ENCODE measurements at places on chromosomes 5 and 9.

DNA sequence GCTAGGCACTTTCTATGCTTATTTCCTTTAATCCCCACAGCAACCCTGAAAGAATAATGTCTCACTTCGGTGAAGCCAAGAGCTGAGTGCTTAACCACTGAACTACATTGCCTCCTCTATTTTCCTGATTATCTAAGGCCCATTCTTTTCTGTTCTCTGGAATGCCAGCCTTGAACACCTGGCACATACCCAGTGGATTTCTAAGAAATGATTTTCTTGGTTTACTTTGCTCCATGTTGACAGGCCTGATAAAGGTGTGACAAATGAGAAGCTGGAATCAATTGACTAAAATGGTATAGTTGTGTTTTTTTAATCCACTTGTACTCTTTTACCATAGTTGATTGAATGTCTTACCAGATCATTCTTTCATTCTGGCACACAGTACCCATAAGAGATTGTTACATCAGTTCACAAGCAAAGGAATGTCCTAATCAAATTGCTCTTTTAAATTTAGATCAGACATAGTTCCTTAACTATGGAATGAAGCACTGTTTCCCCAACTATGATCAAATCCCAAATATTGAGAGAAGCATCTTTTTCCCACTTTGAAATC lies 9.0 kb upstream of the ENC1 start:
- no peak for DNase-seq

GRCh38 chr9:107086460-107086859 lies 196.6 kb upstream of the RAD23B start:
- no peak for DNase-seq

GRCh38 chr5:56696900-56697299 lies 118.4 kb upstream of the MAP3K1 start:
- DNase-seq = peak; percentile 14

GRCh38 chr5:139285651-139286392 lies 7.7 kb upstream of the MATR3 start:
- DNase-seq = no peak

- DNase-seq = no peak
Measured at GRCh38 chr5:38500573-38501260, 55.7 kb downstream of the LIFR start.

DNA sequence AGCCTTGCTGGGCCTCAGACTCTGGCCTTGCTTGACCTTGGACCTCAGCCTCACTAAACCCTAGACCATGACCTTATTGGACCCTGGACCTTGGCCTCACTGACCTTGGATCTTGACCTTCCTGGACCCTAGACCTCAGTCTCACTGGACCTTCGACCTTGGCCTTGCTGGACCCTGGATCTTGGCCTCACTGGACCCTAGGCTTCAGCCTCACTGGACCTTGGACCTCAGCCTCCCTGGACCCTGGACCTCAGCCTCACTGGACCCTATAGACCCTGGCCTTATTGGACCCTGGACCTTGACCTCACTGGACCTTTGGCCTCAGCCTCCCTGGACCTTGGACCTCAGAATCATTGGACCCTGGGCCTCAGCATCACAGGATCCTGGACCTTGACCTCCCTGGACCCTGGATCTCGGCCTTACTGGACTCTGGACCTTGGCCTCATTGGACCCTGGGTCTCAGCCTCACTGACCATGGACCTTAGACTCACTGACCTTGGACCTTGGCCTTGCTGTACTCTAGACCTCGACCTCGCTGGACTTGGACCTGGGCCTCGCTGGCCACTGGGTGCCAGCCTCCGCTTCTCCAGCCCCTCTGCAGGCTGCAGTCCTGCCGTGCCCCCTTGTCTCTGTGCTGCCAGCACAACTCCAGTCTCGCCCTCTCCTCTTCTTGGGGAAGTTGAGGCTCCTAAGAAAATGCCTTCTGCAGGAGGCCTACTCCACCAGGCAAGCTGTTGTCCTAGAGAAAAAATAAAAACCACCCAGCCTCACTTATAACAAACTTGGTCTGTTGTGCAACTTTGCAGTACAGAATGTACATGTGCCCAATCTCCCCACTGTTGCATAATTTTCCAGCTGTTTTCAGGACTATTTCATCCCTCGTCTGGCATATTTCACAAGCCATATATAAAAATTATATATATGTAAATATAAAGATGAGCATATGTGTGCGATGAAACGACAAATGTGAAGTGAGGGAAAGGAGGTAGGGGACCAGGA lies 11.0 kb upstream of the ADAMTS2 start:
- DNase-seq = no peak

- DNase-seq = no peak
Measured at GRCh38 chr5:143892908-143893307, 80.9 kb downstream of the HMHB1 start.

DNA sequence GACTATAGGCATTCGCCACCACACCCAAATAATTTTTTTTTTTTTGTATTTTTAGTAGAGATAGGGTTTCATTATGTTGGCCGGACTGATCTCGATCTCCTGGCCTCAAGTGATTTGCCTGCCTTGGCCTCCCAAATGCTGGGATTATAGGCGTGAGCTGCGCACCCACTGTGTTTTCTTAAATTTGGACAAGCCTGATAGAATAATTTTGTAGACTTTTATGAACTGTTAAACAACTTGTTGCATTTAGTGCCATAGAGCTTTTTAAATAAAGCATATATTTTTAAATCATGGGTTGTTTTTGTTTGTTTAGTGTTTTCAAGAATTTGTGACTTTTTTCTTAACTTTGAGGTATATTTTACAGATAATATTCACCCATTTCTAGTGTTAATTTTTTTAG lies 4.8 kb downstream of the PHAX start:
- DNase-seq = no peak

DNA sequence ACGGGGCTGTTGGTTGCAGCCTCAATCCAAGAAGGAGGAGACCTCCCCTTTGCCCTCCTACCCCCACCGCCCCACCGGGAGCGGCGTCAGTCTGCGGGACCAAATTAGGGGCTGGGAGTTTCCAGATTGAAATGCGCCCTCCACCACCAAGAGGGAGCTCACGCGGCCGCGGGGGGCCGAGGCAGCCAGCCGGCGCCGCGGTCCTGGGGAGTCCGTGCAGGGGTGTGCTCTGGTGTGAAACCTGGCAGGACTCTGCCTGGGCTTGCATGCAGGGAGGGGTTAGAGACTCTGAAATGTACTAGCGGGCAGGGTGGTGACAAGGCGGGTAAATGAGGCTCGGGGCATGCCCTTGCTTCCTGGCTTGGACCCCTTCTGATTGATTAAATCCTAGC lies 989 bp upstream of the FBN2 start:
- DNase-seq = no peak

DNA sequence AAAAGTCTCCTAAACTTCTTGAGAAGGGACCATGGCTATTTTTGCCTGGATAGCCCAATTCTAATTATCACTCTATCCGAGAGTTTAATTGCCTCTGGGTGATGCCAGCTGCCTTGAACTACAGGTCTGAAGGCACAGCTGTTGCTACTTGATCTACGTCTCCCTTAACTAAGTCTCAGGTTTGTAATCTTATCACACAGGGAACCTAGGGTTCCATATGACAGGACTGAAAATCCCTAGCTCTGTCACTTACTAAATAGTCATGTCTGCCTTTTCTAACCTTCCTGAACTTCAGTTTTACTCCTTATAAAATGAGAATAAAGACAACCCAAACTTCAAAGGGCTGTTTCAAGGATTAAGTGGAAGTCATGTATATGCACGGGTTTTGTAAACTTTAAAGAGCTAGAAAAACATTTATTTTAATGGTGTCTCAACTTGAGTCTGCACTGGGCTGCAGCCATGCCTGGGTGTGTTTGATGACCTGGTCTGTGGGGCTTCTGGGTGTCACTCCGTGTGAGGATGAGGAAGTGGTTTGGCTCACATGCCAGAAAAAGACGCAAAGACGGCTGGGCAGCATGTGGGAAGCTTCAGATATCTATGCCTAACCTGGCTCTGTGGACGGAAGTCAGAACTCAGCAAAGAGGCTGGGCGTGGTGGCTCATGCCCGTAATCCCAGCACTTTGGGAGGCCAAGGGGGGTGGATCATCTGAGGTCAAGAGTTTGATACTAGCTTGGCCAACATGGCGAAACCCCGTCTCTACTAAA lies 129.3 kb upstream of the SLC44A1 start:
- no peak for DNase-seq

- no peak for DNase-seq
Measured at GRCh38 chr5:139664086-139664693, 16.0 kb downstream of the CXXC5 start.

DNA sequence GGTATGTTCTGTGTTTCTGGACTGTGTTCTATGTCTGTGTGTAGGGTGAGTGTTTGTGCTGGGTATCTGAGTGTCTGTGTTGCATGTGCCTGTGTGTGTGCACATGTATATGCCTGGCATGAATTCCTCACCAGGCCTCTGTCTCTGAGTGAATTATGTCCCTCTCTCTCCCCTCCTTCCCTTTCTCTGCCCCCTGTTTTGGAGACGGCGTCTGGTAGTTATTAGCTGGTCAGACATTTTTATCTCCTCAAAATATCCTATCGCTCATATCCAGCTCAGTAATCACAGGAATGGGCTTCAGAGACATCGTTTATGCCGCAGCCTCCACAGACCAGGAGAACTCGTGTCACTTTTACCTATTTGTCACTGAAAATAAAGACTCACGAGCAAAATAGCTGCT lies 483.2 kb upstream of the BRINP1 start:
- DNase-seq = no peak

- no peak for DNase-seq
Measured at GRCh38 chr5:112711436-112711835, 26.2 kb upstream of the APC start.

GRCh38 chr9:125878164-125878631 lies 131.0 kb downstream of the PBX3 start:
- no peak for DNase-seq

GRCh38 chr9:34370970-34371880 lies 5.5 kb downstream of the MYORG start:
- DNase-seq = no peak

- DNase-seq = no peak
Measured at GRCh38 chr5:93675460-93676450, 65.6 kb downstream of the POU5F2 start.

GRCh38 chr5:168651648-168652047 lies 72.5 kb upstream of the PANK3 start:
- no peak for DNase-seq

DNA sequence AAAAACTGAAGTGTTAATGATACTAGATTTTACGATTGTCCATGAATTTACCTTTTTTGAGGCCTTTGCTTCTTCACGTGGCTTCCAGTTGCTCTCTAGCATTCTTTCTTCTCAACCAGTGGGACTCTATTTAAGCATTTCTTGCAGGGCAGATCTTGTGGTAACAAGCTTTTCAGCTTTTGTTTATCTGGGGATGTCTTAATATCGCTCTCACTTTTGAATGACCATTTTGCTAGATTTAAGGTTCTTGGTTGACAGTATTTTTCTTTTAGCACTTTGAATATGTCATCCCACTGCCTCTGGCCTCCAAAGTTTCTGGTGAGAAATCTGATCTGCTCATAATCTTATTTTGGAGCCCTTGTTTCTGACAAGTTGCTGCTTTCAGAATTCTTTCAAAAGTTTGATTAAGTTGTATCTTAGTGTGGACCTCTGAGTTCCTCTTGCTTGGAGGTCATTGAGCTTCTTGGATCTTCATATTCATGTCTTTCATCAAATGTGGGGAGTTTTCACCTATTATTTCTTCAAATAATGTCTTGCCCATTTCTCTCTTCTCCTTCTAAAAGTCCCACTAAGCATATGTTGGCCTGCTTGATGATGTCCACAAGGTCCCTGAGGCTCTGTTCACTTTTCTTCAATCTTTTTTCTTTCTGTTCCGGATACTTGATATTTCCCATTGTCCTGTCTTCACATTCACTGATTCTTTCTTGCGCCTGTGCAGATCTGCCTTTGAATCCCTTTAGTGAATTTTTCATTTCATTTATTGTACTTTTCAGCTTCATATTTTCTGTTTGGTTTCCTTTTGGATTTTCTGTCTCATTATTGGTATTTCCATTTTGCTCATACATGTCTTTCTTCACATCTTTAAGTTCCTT lies 8.8 kb downstream of the EXOC3 start:
- no peak for DNase-seq

- DNase-seq = no peak
Measured at GRCh38 chr5:1732945-1733344, 66.7 kb downstream of the MRPL36 start.

DNA sequence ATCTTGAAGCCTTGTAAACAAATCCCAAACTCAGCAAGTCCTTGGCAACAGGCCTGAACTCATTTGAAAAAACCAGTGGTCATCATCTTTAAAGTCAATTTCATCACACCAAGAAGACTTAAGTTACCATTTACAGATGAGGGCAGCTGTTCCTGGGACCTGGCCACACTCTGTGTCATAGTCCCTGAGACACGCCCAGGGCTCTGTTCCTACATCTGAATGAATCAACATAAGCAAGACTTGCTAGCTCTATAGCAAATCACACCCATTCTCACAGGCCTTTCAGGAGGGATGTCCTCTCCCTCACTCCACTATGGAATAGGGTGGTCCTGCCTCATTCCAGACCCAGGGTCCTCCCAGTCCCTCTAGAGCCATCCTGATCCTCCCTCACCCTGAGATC lies 142.8 kb downstream of the NSG2 start:
- no peak for DNase-seq

- DNase-seq = no peak
Measured at GRCh38 chr5:56402266-56403220, 169.4 kb upstream of the ANKRD55 start.

DNA sequence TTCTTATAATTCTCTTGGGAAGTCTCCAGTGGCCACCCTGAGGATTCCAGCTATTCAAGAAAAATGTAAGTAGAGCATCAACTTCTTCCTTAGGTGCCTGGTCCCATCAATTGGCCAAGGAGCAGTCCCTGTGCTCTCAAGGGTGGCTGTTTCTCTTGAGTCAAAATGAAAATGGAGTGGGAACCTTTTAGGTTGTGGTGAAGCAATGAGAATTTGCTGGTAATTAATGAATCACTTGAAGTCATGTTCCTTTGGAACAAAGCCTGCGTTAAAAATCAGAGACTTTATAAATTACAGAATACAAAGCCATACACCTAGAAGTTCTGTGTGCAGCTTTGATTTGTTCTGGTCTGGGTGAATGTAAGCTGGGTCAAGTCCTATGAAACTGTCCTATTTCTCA lies 48.9 kb downstream of the IL31RA start:
- DNase-seq = no peak

DNA sequence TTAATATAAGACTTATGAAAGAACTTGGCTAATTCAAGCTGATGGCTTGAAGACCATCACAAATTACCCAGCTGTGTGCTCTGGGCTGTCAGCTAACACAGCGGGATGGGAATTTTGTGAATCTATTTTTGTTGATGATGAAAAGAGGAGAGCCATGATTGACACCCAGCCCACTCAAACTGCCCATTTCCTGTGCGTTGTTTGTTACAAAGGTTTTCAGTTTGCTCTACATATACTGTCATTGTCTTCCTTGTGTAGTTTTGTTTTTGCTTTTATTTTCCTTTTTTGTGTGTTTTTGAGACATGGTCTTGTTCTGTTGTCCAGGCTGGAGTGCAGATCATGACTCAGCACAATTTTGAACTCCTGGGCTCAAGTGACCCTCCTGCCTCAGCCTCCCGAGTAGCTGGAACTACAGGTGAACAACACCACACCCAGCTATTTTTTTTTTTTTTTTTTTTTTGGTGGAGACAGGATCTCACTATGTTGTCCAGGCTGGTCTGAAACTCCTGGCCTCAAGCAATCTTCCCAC lies 400.3 kb downstream of the ICE1 start:
- DNase-seq = no peak

- DNase-seq = no peak
Measured at GRCh38 chr5:88880201-88880600, 2.8 kb downstream of the MEF2C start.

Data from stimulated activated CD4-positive, alpha-beta T cell treated with anti-CD3 and anti-CD28 coated beads, Interleukin-1b, Interleukin-23, amount 100 ng/mL, for 4 hours (primary cell).